SK-MEL-5 (cell line): ENCODE measurements at places on chromosomes 2 and 18.

DNA sequence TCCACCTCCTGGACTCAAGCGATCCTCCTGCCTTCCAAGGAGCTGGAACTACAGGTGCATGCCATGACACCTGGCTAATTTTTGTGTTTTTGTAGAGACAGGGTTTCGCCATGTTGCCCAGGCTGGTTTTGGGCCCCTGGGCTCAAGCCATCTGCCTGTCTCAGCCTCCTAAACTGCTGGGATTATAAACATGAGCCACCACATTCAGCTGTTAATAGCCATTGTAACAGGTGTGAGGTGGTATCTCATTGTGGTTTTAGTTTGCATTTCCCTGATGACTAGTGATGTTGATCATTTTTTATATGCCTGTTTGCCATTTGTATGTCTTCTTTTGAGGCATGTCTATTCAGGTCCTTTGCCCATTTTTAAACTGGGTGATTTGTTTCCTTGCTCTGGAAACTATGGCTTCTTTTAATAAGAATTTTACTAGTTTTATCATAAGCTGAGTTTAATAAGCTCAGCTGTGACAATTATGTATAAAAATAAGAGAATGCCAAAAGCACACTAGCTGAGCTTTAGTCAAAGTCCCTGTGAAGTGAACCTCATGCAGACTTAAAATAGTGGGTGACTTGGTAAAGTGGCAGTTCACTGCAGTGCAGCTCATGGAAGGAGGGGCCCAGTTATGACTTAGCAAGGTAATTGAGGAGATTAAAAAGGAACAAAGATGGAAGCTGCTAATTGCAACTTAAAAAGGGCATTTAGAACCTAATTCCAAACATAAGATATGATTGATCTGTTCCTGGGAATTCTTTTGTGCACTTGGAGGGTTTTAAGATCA is 465.1 kb downstream of the TGIF1 start:
- no peak for DNase-seq

DNA sequence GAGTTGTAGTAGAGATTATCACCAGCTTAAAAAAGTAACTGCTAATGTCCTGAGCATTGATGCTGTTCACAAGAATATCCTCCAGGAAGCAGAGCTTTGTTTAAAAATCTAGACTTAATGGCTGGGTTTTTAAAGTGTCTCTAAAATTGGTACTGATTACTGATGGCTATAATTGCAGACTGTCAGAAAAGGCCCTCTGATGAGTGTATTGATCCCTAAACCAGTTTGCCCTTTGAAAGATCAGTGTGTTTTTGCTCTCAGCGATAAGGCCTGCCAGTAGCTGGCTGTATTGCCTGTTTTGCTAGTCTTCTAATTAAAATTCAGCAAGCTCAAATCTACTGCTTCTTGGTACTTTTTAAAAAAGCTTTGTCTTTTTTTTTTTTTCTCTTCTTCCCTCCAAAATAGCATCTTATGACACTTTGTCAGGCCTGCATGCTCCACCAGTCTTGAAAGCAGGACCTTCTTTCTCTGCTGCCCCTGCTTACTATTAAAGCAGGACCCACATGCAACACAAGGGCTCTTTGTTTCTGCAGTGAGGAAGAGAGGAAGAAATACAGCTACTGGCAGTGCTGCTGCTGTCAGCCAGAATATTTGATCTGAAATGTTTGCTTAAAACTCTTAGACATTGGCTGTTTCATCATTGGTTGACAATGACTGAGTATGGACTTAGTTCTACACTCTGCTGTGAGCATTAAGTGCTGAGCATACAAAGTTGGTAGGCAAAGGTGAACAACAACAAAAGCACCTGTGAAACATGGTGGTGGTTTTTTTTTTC is 1.8 kb downstream of the SEC11C start:
- DNase-seq = peak; percentile 70

DNA sequence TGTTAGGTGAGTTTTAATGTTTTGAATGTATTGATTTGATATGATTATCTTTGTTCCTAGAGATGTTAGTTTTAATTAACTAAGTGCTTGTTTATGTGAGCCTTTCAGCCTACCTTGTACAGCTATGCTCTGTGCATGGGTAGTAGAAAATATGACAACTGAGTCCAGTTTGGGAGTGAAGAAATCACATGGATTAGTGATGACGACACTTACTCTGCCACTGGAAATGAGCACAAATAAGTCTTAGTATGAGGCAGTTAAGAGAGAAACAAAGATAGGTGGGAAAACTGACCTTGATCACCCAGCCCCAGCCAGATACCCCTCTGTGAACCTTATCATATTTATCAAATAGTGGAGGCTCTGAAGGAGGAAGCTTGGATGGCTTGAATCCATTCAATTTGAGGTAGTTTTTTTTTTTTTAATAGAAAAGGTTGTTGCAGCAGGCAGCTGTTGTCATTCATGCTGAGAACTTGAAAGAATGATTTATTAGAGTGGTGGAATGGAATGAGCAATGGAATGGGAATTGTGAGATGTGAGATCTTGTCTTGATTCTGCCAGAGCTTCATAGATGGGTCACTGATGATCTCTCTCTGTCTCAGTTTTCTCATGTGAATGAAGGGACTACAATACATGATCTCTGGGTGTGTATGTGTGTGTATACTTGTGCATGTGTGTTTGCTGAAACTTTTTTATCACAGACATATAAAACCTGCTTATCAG is 96.4 kb downstream of the MAP3K20 start:
- no peak for DNase-seq

DNA sequence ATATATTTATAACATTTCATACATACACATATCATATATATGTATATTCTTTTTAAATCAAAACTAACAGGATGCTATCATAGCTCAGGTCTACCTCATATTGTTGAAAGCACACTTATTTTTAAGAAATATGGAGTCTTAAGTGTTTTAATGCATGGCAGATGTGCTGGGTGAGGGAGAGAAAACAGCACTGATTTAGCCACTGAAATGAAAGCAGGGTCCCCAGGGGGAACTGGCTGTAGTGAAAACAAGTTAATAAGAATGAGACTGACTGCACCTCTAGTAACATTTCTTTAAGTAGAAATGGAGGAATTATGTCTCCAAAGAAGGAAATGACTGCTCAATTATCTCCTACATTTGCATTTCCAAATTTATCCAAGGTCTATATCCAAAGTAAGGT is 857.8 kb downstream of the DCDC2C start:
- no peak for DNase-seq

DNA sequence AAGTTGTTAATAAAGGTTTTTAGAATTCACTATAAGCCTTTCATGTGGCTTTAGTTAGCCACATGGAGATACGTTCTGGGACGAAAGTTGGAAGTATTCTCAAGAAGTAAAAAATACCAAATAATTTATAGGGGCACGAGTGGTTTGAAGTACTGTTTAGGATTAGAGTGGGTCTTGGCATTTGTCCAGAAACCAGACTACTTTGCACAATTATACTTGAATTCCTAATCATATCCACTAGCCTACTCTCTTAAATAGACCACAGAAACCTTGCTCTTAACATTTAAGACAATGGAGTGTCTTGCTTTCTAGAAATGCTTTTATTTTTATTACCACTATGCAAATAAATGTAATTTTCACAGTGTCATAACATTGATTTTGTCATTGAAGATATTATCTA is 44.6 kb downstream of the UBE2E3 start:
- DNase-seq = no peak

- peak; percentile 51 for DNase-seq
Observed at GRCh38 chr2:168766600-168766999, 35.8 kb upstream of the NOSTRIN start.

GRCh38 chr18:78647018-78647417 is 332.6 kb upstream of the SALL3 start:
- DNase-seq = no peak

- DNase-seq = peak; percentile 82
Observed at GRCh38 chr2:101831351-101831865, 133.9 kb downstream of the MAP4K4 start.

- DNase-seq = peak; percentile 22
Observed at GRCh38 chr2:3604991-3605961, 10.4 kb downstream of the COLEC11 start.

DNA sequence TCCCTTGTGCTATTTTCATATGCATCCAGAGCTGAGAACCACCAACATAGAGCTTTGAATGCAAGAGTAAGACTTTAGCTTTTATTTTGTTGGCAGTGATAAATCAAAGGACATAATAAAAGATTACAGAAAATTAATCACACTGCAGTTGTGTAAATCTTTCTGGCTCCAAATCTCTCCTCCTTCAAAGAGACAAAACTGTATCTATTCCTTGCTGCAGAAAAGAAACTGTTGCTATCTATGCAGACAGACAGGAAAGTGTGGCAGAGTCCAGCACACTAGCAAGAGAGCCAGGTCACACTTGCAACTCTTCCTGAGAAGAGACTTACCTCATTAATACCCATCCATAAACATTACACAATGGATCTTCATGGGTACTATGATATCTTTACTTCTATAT is 57.5 kb downstream of the DTNB start:
- DNase-seq = no peak

DNA sequence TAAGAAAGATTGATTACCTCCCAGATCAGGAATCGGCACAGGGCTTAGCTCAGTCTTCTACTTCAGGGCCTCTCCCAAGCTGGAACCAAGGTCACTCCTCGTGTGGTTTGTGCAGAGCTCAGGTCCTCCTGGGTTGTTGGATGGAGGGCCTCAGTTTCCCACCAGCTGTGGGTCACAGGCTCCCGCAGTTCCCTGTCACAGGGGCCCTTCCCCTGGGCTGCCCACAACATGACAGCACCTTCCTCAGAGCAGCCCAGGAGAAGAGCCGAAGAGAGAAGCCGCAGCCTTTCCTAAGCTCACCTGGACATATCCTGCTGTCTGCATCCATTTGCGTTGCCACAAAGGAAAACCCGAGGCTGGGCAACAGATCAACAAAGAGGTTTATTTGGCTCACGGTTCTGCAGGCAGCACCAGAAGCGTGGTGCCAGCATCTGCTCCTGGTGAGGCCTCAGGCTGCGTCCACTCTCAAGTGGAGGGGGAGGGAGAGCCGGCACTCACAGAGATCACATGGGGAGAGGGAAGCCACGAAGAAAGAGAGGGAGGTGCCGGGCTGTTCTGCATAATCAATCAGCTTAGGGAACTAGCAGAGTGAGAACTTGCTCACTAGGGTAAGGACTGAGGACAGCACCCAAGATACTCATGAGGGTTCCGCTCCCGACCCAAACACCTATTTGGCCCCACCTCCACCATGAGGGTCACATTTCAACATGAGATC is 13.0 kb upstream of the ALLC start:
- DNase-seq = no peak

DNA sequence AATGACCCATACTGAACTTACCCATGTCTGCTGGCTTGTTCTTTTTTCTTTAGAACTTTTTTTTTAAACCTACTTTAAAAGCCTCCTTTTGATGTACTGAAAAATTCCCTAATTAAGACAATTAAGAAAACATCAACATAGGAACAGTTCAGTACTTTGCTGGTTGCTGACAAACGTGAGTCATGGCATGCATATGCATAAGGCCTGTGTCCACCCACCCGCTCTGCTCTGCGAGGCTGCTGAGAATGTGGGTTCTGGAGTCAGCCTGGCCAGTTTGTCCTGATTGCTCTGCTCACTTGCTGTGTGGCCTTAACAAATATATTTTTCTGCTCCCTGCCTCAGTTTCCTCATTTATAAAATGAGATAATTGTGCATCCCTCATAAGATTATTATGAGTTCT is 27.3 kb downstream of the LAMA3 start:
- DNase-seq = no peak

DNA sequence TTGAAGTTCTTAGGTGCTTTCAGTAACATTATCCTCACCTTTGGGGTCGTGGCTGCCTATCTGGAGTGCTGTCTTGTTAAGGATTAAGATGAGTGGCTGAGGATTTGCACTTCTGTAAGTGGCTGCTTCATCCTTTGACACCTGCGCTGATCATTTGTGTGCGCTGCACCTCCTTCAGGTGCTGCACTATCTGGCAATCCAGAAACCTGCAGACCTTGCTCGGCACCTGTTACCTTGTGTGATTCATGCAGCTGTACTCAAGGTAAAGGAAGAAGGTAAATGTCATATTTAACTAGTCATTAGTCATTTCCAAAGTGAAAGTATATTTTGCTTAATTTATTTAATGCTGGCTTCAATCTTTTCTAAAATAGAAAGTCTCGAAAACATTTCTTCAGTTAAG is 110.3 kb downstream of the RAB3GAP1 start:
- DNase-seq = no peak

DNA sequence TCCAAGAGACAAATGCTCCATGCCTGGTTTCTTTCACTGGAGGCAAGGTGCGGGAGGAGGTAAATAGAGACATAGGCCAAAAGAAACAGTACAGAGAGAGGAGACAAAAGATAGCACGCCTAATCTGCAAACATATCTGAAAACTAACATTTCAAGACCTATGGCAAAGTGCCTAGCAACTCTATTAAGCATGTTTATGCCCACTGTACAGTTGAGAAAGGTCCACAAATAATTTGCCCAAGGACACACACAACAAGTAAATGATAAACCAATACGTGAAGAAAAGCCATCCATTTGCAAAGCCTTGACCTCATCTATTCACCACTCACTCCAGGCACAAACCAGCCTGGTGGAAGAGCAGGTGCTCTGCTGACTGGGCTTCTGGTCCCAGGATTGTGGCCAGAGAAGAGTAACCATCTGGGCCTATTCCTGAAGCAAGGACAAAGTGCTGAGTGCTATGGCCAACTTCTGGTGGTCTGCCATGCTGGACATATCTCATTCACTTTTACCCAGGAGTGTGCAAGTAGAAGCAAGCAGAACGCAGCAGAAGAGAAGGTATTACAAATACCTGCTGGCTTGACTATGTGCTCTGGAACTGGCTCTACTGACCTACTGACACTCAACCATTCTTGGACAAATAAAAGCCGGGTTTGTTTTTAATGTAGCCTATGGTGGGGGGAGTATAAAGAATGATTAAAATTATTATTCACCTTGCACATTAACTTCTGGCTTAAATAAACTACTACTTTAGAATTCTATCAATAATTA is 25.3 kb downstream of the TMEM131 start:
- DNase-seq = no peak

DNA sequence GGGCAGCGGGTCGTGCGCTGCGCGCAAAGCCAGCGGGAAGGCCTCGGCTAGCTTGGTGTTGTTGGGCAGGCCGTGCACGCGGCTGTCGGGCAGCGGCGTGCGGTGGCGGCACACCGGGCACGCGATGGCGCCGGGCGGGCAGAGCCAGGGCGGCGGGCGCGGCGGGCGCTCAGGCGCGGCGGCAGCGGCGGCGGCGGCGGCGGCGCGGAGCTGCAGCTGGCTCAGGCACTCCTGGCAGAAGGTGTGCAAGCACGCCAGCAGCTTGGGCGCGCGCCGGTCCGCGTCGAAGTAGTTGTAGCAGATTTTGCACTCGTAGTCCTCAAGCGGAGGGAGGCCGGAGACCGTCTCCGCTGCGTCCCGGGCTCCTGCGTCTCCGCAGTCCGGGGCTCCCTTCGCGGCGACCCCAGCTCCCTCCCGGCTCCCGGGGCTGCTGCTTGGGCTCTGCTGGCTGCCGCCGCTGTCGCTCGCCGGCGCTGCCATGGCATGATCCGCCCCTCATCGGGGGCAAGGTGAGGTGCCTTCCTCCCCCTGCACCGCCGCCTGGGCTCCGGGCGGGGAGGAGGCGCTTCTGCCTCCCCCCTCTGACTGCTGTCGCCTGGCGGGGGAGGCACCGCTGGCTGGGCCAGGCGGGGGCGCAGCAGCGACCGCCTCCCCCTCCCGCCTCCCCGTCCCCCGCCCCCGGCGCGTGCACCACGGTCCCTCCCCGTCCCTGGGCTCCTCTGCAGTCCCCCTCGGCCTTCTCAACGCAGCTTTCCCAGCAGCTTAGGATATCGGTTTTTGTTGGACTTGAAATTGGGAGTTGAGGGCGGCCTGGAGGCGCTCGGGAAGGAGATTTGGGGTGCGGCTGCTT is 21.0 kb upstream of the PAX3 start:
- DNase-seq = peak; percentile 10
